Activated CD8-positive, alpha-beta memory T cell treated with anti-CD3 and anti-CD28 coated beads, Interleukin-2, amount 10 ng/mL, durations not matched to agents 7 days and 5 days (primary cell): ENCODE measurements at places on chromosomes 7 and 10.

- DNase-seq, result no peak
These were observed 602.7 kb upstream of the NRP1 start for GRCh38 chr10:33937036-33937730.

GRCh38 chr7:19105546-19105945 lies 11.9 kb downstream of the TWIST1 start:
- DNase-seq, result no peak

DNA sequence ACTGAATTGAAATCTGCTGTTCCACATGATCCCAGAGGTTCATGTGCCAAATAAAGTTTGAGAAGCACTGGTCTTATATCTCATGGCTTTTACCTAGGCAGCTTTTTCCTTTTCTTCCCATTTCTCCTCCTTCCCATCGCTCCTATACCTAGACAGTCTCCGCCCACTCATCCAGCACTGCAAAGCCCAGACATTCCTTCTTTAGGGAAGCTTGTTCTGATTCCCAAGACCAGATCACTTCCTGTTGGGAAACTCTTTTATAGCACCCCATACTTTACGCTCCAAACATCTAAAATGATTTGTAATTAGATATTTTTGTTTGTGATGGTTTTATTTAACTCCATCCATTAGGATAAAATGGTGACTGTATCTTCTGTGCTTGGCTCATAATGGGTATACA lies 75.9 kb downstream of the BMPER start:
- no peak for DNase-seq

- no peak for DNase-seq
These were observed 7.3 kb upstream of the TRIP6 start for GRCh38 chr7:100859856-100860255.

GRCh38 chr7:138388673-138389491 lies 71.2 kb upstream of the TRIM24 start:
- no peak for DNase-seq
